ENCODE measurements at places on chromosomes 11 and 22. TPM values are rescaled to one million over a fixed set of nuclear protein-coding genes. Genes with fewer than 3 reads are reported as not detected.

Gene SPTBN2
- total RNA-seq, result 8.3 TPM

Gene LDHAL6A
- not detected for total RNA-seq

Gene MN1
- total RNA-seq, result 10.2 TPM

Gene COMMD9
- 77.8 TPM for total RNA-seq

Gene USH1C
- 0.19 TPM for total RNA-seq

Gene OR10S1
- total RNA-seq, result not detected

Gene PGA4
- total RNA-seq, result 20.6 TPM

Gene TP53I11
- 133 TPM for total RNA-seq

Gene MYRF
- total RNA-seq, result 0.42 TPM

Gene ACTN3
- 0.10 TPM for total RNA-seq

Measured in mesenteric fat pad (tissue), 1 donor.